ENCODE measurements at places on chromosomes 3 and 15. TPM values are rescaled to one million over a fixed set of nuclear protein-coding genes. Genes with fewer than 3 reads are reported as not detected.

GRCh38 chr3:170043506-170043905 lies 5.7 kb downstream of the GPR160 start:
- DNase-seq, result no peak

- no peak for DNase-seq
Observed at GRCh38 chr3:24853685-24854490, 359.2 kb upstream of the THRB start.

Gene PCOLCE2
- 35.1 TPM for total RNA-seq

Gene NR2E3
- 3.1 TPM for total RNA-seq

Gene ZNF774
- 3.3 TPM for total RNA-seq

Gene MCF2L2
- total RNA-seq, result 1.6 TPM

Measured in upper lobe of left lung (tissue), 6 donors.